ENCODE measurements at places on chromosomes 5 and 9.
A peak's percentile ranks its signal among the peaks of the same experiment; 100 is the strongest.

GRCh38 chr9:86040861-86041155 is 58.5 kb downstream of the GOLM1 start:
- no peak for DNase-seq

DNA sequence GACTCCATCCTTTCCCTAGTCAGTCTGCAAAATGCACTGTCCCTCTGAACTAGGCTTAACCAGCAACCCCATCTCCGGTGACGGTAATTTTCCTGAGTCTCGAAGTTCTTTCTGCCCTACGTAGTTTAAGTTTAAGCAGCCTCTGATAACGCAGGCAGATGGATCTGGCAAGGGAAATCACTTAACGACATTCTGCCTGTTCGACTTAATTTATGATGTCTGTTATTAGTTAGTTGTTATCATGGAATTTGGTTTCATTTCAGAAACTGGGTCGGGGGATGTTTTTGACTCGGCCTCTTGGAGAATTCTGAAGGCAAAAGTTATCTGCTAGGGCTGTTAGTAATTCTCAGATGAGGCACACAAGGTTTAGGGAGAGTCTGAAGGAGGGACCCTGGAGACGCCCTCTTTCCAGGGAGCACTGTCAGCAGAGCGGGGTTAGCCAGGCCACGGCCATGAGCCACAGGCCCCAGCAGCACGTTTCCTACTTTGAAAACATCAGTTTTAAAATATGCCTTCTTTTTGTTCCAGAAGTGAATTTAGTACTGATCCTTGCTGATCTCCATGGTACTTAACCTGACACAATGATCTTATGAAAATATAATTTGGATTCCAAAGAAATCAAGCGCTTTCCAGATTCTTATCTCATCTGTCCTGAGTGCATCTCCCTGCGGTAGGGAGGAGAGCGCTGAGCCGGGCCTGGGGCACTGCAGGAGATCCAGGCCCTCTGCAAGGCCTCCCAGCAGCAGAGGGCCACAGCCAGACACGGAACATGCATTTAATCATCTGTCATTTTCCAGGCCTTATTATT is 171.0 kb upstream of the OTULINL start:
- no peak for DNase-seq

DNA sequence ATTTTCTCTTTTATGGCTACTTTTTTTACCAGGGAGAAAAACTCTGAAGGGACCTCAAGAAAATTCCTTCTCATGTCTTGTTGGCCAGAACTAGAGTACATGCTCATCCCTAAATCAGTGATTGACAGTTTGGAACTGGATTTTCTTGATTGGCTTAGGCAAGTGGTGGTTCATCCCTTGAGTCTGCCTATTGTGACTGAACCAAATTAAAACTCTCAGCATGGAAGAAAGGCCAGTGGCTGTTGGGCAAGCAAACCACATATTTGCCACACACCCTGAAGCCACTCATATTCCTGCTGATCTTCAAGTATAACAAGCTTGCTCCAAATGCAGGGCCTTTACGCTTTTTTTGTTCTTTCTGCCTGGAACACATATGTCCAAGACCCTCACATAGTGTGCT is 7.2 kb upstream of the HOMER1 start:
- no peak for DNase-seq

- peak; percentile 25 for DNase-seq
These were observed 723 bp downstream of the SNX18 start for GRCh38 chr5:54518146-54518817.

DNA sequence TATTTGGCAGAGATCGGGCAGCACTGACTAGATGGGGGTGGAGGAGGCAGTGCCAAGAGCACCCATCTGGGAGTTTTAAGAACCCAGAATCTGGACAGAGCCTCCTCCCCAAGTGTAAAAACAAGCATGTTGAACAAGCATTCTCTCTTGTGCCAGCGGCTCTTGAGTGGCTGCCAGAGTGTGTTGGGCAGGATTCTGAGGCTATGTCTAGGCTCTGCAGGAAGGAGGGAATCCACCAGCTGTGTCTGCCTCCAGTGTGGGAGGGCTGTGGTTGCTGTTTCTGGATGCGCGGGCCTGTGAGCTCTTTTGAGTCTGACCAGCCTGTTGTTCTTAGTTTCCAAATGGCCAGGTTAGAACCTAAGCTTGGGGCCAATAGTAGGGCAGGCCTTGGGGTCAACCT is 39.8 kb downstream of the HMCN2 start:
- no peak for DNase-seq

DNA sequence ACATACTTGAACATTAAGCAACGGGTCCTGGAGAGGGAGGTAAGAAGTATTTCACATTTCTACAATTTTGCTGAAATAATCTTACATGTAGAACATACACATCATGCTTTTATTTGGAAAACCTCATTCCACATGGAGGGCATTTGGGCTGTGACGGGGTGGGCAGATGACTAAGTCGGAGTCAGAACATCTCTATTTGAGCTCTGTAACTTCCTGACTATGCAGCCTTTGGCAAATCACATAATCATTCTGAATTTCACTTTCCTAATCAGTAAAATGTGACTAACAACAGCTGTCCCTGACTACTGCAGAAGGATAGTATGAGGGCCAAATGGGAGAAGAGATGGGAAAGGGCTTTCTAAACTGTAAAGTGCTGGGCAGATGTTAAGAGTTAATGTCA is 17.1 kb upstream of the IL6ST start:
- DNase-seq = no peak

- DNase-seq = no peak
These were observed 162.9 kb upstream of the DAB2 start for GRCh38 chr5:39587675-39588074.

GRCh38 chr5:130954336-130954735 is 210.7 kb downstream of the HINT1 start:
- no peak for DNase-seq

DNA sequence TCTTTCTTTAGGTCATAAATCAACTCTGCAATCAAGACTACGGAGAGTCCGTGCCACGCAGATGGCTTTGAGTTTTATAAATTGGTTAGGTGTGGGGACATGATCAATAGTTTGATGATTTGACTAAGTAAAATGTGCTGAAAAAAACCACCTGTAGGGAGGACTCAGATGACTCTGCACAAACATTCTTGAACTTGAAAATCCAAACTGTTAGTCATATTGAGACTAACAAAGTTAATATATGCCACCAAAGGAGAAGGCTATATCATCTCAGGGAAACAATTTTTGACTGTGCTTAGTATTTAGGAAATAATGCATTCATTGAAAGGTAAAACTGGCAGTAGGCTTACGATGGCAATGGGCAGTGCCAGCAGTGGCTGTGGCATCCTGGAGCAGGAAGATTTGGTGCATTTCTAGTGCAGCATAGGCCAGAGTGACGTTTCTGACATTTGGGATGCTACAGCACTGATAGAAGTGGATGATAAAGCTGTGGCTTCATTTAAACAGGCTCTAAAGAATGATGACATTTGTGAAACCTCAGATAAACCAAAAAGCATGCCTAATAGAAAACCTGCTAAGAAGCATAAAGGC is 291.1 kb downstream of the MLLT3 start:
- DNase-seq = no peak

GRCh38 chr5:69213513-69214215 is 21.0 kb upstream of the CDK7 start:
- DNase-seq = no peak

DNA sequence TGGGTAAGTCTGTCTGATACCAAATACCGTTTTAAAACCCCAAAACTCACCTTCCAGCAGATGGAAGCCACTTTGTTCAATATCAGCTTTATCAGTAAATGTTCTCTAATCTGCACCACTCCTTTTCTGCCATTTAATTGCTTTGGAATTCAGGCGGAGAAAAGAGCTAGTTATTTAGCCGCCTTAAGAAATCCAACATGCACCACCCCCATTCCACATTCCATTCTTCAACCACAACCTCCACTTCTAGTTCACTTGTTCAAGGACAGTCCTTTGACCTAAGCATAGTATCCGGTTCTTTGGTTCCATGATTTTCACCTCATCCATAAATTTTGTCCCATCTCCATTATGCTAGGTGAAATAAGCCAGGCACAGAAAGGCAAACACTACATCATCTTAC is 240.1 kb downstream of the DNAH5 start:
- DNase-seq = no peak

DNA sequence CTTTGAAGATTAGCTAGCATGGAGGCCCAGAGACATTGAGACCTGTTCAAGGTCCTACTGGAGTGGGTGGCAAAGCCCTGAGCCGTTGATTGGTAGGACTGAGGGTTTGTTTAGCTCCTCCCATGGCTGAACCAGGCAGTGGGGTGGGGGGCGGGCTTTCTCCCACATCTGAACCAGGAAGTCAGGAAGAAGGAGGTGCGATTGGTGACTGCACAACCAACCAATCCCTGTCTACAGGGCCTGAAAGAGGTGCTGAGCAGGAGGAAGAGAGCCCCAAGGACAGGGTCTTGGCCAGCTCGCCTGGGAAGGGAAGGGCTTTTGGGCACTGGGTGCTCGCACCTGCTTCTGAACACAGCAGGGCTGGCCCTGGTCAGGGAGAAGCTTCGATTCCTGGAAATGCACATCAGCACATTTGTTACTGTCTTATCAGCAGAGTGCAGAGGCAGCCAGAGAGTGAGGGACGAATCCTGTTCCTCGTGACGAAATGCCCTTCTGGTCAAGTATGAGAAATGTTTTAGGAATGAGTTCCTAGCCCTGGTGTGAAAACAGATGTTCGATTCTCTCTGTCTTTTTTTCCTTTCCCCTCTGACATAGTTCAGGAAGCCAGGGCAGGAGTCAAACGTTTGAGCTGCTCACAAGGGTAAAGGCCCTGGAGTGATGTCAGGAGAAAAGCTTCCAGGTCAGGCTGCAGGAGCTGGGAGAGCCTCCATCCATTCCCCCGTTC is 294.8 kb upstream of the KLF4 start:
- no peak for DNase-seq

DNA sequence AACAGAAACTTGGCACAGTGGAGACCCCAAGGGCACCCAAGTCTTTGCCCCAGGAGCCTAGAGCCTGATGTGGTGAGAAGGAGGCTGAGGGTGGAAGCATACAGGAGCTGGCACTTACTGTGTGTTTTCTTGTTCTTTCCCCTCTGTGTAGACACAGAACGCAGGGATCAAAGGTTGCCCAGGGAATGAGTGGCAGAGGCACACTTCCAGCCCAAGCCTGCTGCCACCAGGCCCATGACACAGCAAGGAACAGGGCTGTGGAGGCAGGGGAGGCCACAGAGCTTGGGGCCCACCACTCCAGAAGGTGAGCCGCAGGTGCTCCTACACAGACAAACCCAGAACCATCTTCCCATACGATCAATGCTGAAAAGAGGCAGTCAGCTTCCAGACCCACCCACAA is 73.9 kb upstream of the S1PR3 start:
- DNase-seq = no peak

DNA sequence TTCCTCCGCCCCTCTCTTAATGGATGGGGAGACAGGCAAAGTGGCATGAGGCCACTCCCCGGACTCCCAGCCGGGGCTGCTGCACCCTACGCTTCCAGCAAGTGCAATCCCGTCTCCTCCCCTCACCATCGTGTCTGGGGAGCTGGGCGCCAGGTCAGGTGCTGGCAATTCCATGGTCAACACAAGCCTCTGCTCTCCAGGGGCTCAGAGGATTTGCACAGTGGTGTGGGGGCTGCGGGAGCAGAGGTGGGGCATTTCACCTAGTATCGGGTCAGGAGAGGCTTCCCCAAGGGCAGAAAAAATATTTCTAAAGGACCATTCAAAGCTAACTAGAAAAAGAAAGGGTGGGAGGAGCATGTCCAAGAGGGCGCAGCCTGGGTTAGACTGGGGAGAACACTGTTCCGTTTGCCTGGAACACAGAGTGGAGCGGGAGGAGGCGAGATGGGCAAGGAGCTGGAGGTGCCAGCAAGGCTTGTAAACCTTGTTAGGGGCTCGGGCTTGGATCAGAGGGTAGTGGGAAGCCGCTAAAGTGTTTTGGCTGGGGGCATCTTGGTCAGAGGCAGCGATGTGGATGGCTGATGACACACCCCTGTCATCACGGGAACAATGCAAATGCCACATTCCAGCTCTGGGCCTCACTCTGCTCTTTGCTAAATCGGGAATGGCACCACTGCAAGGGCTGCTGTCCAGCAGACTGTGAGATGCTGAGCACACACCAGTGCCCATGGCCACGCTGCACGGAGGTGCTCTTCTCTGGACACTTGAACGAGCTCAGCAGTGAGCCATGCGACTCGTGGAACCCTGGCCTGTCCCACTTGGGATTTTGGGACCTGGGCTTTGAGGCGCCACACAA is 191.7 kb downstream of the CDK5RAP2 start:
- DNase-seq = no peak

- no peak for DNase-seq
These were observed 16.2 kb downstream of the PCDH12 start for GRCh38 chr5:141941779-141942178.

GRCh38 chr9:105126226-105126625 is 118.2 kb upstream of the SLC44A1 start:
- no peak for DNase-seq

GRCh38 chr9:91421971-91422757 is 1.5 kb downstream of the NFIL3 start:
- DNase-seq = no peak

DNA sequence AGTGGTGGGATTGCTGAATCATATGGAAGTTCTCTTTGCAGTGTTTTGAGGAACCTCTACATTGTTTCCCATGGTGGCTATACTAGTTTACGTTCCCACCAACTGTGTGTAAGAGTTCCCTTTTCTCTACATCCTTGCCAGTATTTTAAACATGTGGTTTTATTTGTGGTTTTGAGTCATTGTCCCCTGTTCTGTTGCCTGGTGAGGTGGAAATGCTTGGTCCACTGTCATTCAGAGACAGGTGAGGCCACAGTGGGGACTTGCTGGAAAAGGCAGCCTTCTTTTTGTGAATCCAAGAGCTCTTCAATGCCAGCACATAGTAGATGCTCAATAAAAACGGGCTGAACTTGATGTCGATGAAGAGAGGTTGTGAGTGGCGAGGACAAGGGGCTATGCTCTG is 44.2 kb downstream of the SH3PXD2B start:
- DNase-seq = no peak

GRCh38 chr5:35811108-35811741 is 45.5 kb upstream of the IL7R start:
- DNase-seq = no peak

GRCh38 chr9:80175286-80176150 is 603.8 kb downstream of the TLE4 start:
- DNase-seq = no peak

DNA sequence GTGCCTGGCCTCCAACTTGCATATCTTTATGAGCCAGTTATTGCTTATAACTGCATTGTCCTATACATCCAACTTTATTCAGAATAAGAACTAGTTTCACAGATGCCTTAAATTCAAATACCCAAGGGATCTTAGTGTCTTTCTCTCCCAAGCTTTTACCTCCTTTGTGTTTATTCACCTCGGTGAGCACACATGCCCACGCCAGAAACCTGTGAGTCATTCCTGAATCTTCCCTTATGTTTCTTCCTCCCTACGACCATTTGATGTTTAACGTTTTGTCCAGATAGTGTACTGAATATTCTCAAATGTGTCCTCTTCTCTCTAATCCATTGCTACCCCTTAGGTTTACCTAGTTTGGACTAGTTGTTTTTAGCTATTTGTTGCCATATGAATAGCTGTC is 55.5 kb upstream of the MEGF10 start:
- no peak for DNase-seq

- no peak for DNase-seq
These were observed 135.6 kb upstream of the LPCAT1 start for GRCh38 chr5:1659100-1659981.

GRCh38 chr9:38017149-38017884 is 51.7 kb downstream of the SHB start:
- no peak for DNase-seq

All from GM19239 (cell line).